ENCODE measurements at places on chromosomes 4 and X.

DNA sequence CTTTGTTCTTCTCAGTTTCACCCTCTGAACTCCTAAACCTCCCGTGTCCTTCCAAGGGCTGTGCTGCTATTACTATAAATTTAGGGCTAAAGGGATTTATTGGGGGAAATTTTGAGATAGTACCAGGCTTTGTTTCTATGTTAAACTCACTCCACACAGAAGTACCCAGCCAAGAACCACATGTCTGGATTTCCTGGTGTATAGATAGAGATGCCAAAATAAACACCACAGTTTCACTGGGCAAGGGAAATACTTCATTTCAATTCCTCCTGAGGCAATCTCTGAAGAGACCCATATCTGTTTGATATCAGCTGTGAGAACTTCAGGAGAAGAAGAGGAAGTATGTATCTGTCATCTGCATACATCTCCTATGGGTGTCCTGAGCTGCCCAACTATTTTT lies 21.7 kb upstream of the CLNK start:
- DNase-seq: no peak

- DNase-seq: no peak
These were observed 3.4 kb downstream of the SAT1 start for GRCh38 chrX:23786268-23786815.

- no peak for DNase-seq
These were observed 204.9 kb downstream of the APBB2 start for GRCh38 chr4:41009411-41009810.

- peak; percentile 53 for DNase-seq
These were observed 68.3 kb downstream of the CRMP1 start for GRCh38 chr4:5824635-5825034.

Measured in HTR-8/SVneo (cell line).